GM10248 (cell line): ENCODE measurements at places on chromosomes 11 and 22.

DNA sequence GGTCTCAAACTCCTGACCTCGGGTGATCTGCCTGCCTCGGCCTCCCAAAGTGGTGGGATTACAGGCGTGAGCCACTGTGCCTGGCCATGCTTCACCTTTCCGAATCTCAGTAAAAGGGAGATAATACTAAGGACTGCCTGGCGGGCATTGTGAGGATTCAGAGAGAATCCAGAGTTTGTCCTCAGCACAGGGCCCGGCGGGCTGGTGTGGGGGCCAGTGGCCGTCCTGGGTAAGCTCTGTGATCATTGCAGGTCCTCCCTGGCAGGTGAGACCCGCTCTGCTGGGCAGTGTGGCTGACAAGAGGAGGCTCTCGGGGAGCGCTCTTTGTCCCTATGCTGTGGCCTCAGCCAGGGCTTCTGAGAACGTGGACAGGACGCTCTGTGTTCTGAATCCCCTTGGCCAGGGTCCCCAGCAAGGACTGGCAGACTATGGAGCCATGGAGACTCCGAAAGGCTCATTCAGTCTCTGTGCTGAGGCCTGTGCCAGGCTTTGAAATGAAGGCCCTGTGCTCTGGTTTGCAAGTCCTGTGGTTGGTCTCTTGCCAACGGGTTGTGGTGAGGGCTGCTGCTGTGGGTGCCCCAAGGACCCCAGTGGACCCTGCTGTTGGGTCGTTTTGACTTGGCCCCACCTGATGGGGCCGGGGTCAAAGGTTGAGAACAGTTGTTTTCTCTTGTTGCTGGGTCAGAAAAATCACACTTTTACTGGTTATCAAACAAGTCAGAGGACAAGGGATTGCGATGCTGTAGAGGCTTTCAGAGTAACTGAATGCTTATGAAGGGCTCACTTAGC, 2.1 kb downstream of the TPCN2 start:
- DNase-seq: no peak

DNA sequence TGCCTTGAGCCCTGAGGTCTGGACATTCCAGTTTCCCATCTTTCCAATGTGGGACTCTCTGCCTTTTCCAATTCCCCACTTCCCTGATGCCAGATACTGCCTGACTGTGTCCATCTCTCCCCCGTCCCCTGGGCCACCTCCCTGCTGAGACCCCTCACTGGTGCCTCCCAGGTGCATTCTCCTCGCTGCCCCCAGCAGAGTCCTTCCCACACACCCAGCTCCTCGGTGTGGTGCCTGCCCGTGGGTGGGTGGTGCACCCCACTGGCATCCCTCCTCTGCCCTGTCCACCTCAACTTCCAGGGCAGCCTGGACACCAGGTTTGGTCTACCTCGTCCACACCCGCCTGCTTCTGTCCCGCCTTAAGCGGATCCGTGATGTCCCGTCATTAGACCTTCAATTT, 4.9 kb upstream of the MRGPRF start:
- DNase-seq: no peak

GRCh38 chr22:39457198-39457555, 365 bp downstream of the MGAT3 start:
- peak; percentile 61 for DNase-seq

DNA sequence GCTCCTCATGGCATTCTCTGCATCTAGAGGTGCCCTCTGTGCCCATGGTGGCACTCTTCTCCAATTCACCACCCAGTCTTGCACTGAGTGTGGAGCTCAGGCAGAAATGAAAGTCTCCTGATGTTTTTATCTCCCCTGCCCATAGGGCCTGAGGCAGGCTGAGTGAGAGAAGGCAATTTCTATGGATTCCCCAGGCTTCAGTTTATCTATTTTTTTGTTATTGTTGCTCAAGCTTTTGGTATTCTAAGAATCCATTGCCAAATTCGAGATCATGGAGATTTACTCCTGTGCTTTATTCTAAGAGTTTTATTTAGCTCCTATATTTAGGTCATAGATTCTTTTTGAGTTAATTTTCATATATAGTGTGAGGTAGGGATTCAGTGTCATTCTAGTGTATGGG, 40.7 kb downstream of the TSPAN18 start:
- DNase-seq: no peak

- peak; percentile 16 for DNase-seq
Observed at GRCh38 chr11:83241291-83241946, 44.7 kb downstream of the CCDC90B start.

DNA sequence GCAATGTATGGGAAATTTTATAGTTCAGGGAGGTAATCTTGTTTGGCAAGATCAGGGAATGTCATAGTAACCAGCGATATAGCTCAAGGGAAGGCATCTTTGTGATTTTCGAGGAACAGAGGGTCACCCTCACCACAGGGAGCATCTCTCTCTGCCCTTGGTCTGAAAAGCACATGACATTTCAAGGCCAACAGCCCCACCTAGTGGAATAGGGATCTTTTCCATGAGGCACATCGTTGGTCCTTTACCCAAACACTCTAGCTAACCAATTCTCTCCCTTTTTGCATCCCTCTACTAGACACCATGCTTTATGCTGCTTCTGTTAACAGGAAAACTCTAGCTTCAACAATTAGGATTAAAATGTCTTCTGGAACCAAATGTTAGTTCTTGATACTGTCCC, 179.0 kb downstream of the GRM5 start:
- DNase-seq: peak; percentile 6

DNA sequence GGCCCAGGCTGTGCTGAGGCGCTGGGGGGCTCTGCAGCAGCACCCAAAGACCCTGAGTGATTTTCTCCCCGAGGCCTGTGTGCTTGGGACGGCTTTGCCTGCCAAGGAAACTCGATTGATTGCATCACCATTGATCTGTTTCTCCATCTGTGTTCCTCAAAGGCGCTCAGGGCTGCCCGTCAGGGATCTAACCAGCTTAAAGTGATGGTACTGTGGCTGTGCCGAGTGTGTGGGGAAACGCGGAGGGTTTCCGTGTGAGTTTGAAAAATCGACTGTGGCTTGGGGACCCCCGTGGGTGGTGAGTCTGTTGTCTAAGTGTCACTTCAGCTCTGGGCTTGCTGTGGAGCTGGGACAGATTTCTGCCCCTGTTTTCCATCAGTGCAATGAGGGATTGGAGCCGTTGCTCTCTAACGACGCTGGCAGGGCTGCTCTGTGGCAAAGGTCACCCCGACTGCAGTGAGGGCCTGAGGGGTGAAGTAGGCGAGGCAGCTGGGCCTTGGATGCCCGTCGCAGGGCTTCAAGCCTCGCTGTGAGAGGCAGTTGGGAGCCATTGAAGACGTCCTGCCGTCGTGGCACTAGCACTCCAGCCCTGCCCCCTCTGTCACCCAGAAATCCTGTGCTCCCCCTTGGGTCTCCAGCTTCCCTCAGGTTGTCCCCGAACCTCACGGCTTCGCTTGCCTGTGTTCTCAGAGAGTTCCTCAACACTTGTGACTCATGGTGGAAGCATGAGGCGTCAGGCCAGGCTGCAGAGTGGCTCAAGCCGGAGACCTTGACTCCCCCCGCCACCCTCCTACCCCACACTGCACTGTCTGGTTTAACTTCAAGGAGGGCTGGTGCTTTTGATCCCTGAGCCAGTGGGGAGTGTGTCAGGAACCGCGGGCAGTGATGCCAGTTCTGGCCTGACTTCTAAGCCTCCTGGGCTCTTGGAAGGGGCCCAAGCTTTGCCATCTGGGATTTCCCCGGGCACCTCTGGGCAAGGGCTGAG, 21.8 kb downstream of the CACNA1I start:
- no peak for DNase-seq

DNA sequence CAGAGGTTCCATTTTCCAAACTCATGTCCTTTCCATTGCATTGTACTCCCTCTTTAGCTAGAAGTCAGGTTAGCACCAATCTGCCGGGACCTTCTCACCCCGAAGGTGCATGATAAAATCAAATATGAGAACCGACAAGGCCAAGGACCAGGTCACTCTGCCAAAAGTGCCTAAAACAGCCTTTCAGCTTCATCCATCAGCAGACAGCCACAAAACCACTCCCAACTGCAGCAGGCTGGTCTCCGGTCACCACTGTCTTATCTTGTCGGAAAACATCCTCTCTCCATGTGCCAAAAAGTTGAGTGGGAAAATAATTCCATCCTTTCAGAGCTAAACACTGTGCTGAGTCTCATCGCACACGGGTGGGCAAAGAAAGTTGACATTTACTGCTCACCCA, 1.4 kb downstream of the PI4KA start:
- DNase-seq: no peak

GRCh38 chr11:126282361-126282735, 545 bp upstream of the TIRAP start:
- DNase-seq: no peak

DNA sequence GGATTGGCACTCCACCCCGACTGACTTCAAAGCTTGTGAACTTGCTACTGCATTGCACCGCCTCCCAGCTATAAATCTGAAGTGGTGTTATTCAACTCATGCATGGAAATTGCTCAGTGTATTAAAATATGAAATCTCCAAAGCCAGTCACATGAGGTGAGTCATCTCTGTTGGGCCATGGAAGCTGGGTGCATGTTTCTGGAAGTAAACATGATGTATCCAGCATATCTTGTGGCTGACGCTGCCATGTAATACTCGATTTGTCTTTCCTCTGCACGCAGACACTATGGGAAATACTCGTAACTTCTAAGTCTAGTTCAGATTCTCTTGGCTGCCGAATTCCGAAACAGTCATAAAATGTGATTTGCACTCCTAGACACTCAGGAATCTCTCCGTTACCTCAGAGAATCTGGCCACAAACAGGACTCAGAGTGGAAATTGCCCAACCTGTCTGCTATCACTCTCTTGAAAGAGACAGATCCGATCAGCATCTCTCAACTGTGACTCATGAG, 154.9 kb upstream of the MPPED2 start:
- no peak for DNase-seq

DNA sequence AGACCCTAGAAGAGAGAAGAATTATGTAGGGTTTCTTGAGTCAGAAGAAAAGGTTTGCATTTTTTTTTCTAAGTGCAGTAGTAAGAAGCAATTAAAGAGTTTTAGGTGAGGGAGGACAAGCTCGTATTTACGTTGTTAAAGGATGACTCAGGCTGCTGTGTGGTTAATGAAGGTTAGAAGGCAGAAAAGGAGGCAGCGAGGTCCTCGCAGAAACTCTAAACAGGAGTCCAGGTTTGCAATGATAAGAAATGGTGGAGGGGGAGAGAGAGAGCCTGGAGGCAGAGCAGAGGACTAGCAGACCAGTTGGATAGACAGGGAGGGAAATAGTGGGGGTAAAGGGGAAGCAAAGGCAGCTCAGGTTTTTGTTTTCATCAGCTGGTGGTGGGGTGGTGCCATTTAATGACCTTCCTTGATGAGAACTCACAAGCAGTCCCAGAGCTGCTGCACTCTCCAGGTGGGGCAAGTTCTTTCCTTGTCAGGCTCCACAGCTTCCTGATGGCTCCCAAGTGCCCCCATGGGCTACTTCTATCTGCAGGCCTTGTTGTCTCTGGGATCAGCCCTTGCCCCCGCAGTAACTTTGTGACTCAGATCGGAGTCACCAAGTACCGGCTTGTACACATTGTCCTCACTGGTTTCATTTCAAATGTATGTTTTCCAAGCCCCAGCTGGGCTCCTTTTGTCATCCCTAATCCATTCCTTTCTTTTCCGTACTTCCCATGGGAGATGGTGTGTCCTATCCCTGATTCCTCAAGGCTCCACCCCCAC, 8.3 kb upstream of the INSC start:
- DNase-seq: no peak

DNA sequence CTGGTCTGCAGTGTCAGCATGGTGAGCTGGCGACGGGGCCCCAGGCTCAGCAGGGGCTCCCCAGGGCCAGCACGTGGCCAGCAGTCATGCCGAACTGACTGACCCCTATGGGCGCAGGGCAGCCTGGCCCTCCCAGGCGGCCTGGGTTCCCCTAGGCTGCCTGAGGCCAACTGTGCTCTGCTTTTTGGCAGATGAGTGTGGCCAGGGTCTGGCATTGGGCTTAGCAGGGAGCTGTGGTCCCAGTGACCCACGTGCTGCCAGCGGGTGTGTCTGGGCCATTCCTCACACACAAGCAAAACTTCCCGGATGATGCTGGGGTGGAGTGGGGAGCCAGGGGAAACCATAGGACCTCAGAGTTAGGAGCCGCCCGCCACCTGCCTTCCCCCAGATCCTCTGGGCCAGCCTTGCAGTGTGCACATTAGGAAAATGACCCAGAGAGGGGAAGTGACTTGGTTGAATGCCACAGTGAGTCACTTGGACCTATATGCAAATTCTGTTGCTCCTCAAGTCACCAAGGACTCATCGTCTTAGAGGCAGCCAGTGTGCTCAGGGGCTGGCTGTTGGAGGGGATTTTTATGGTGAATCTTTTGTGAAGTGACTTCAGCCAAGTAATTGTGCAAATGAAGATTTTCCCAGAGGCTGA, 6.5 kb downstream of the ADORA2A start:
- DNase-seq: peak; percentile 86

- DNase-seq: no peak
Observed at GRCh38 chr22:43860126-43860525, 2.2 kb downstream of the SULT4A1 start.

- no peak for DNase-seq
Observed at GRCh38 chr11:15967166-15967565, 389.2 kb downstream of the SOX6 start.

DNA sequence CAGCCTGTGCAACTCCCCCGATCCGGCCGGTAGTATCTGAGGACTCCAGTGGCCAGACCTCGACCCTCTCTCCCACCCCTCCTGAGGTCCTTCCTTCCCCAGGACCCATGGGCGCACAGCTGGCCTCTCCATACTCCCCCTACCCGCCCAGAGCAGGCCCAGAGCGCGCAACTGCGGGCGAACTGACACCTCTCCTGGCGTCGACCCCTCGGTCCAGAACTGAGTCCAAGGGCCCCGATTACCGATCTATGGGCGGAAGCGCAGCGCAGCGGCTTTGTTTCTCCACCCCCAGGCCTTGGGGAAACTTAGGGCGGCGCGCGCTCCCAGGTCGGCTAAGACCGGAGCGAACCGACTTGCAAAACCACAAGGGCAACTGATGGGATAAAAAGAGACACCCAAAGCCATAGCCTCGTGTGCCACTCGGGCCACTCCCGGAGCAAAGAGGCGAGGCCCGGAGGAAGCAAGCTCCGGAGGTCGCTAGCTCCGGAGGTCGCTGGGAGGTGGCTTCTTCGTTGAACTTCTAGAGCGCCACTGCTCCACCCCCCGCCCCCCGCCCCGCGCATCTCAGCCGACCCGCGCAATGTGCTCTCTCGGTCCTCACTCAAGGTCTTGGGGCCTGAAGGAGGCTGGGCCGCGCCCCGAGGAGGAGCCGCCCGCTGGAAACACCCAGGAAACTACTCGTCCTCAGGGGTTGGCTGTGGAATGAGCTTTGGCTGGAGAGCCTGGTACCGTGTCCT, 9.8 kb upstream of the ALX4 start:
- no peak for DNase-seq

DNA sequence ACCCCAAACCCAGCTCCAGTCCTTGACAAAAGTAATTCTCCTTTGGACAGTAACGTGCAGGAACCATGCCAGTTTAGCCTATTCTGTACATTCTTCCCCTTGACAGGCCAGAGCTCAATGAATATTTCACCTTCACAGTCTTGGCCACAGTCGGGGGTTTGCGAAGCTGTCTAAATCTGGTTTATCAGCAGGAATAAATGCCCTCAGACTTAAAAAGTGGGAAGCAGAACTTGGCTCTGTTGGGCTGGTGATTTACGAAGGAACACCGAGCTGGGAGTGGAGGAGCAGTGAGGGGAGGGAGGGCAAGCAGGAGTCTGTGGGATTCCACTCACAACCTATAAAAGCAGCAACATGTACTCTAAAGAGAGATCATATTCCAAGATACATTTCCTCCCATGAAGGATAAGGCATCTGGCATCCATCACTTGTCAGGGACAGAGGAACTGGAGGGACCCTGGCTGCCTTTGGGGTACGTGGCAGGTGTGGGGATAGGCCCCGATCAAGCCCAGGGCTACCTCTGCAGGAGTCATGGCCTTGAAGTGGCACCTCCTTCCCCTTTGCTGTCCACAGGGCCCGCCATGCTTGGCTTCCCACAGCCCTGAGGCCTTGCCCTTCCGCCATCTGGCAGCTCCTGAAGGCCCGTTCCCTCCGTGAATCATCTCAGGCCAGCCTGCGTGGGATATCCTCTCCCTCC, 154.3 kb downstream of the ADAMTS15 start:
- no peak for DNase-seq
